ENCODE measurements at places on chromosomes 5 and 9.

- no peak for DNase-seq
These were observed 121.5 kb downstream of the RGS3 start for GRCh38 chr9:113585085-113585442.

DNA sequence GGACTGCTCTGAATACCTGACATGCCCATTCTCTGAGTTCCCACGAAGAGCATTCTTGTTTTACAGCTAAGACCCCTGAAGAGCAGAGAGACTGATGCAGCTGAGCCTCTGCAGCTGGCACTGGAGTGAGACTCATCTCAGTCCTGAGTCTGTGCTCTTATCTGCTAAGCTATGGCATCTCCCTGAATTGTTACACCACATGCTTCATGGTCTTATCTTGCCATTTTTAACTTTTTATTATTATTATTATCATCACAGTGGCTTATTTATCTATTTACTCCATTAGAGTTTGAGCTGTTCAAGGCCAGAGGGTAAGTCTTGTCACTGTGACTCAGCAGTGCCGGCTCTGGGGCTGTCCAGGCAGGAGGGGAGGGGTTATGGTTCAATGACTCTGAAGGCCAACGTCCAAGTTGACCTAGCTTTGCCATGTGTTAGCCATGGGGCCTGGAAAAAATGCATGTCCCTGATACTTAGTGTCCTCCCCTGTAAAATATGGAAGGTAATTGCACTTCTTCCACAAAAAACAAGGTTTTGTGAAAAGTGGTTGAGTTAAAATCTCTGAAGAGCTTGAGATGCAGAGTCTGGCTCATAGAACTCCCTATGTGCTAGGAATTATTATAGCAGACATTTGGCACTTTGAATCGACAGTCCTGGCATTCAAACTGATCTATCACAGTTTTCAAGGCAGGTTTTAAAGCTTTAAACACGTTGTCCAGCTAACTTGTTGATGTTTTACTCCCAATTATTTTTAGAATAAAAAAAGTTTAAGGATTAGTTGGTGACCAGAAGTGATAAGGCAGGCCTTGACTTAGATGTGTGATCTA lies 94.6 kb downstream of the ALDH1A1 start:
- DNase-seq, result no peak

DNA sequence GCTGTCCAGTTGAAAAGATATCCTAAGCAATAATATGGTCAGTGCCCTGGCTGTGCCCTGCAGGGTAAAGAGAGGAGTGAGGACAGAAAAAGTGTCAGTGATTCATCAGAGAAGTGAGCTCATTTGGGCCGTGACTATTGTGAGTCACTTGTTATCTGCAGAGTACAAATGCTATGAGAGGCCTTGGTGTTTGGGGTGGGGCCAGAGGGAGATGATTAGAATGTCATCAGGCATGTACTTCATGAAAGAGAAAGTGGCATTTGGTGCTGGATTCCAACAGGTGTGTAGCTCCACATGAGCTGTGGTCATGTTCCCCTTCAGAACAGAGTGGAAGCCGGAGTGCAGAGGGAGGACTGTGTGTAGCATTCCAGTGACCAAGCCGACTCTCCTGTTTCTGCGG lies 174.1 kb downstream of the KDM4C start:
- no peak for DNase-seq

- DNase-seq, result no peak
These were observed 947.3 kb upstream of the COX7C start for GRCh38 chr5:85670417-85670816.

- no peak for DNase-seq
These were observed at the start of gene SUSD3 for GRCh38 chr9:93058355-93059010. TSS of gene SUSD3 (plus strand) at chr9:93058701. CDS start at chr9:93058743, 42 bp downstream.

DNA sequence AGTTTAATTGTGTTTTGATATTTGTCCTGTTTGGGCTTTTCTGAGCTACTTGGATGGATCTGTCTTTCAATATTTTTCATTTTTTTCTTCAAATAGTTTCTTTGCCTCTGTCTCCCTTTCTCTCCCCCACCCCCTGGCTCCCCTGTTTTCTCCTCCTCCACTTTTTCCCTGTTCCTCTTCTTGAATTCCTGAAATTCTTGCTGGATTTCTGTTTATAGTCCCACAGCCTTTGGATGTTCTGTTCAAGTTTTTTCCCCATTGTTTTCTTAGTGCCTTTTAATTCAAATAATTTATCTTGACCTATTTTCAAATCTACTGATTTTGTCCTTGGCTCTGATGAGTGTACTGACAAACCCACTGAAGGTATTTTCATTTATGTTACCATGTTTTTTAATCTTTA lies 113.0 kb downstream of the VPS13A start:
- no peak for DNase-seq

DNA sequence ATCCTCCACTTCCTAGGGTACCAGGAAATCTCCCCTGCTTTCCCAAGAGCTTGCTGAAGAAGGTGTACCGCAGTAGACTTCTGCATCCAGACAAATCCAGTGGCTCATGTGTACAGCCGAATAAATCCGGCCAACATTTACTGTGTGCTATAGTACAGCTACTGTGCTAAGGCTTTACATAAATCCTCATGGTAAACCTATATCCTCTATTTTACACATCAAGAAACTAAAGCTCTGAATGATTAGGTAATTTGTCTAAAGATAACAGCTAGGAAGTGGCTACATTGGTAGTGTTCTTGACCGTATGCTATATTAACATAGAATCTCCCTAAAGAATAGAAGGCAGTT lies 511 bp upstream of the WDR41 start:
- no peak for DNase-seq

DNA sequence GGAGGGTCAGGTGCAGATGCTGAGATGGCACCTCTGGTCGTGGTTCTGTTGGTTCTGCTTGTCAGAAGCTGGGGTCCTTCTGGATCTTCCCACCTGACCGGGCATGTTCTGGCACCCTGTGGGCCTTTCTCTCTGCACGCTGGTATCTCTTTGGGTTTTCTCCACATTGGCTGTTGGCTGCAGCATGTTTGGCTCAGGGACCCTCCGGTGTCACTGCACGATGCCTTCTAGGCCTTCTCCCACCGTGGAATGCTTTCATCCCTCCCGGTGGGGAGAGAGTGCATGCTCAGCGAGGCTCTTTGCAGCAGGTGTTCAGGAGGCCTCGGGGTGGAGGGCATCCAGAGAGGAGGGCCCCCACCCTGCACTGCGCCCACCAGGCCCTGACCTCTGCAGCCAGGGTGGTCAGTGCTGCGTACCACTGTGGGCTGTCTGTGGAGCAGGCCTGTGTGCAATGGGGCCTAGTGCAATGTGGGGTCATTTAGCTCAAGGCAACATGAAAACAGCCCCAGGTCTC lies 119.4 kb downstream of the WNK2 start:
- DNase-seq, result no peak

GRCh38 chr9:85715587-85715986 lies 26.2 kb downstream of the AGTPBP1 start:
- no peak for DNase-seq

GRCh38 chr9:131302244-131303075 lies 12.9 kb downstream of the PLPP7 start:
- DNase-seq, result no peak

GRCh38 chr9:130325921-130326320 lies 60.4 kb downstream of the HMCN2 start:
- DNase-seq, result no peak

DNA sequence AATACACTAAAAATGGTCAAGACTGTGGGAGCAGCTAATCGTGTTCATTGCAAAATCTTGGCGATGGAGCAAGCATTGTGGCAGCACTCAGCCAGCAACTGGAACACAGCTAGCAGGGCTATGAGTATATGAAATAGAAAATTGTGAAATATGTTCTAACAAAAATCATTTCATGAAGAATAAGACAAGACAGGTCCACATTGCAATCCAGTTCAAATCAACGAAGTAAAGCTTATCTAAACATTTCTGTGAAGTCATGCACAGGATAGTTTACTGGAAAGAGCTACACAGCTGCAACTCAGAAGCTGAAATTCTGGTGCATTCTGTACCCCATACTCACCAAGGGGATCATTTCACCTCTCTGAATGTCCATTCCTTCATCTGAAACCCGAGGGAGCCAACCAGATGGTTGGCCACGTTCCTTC lies 5.3 kb upstream of the NFIL3 start:
- no peak for DNase-seq

DNA sequence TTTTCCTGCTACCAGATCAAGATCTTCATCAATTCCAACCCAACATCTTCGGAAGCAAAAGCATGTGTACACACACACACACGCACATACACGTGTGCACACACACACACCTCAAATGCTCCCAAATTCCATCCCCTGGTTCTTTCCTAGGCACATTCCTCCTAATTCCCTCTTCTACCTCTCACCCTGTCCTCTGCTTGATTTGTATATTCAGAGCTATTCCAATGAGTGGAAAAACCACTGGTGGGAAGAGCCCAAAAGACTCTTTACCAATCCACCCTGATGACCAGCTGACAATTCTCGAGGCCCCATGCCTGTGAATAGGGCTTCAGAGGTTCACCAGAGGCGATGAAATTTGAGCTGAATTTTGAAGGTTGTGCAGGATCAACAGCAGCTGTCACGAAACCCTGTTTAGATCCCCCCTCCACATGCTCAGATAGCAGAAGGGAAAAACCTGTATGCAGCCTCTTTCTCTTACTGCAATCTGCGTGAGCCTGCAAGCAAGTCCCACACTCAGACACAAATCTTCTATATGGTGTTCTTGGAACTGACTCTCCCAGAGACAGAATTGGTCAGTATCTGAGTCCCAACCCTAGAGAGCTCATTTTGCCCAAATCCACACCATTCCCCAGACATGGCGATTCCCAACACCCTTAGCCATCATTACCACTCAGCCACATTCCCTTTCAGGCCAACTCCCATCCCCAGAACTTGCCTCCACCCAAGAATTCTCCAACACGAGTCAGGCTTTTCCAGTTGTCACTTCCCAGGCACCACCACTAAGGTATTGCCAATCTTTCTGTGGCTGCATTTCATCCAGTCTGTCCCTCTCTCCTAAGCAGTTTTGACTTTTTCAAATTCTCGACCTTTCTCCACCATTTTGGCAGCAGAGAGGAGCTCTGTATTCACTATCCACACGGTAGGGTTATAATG lies 4.3 kb upstream of the TRIO start:
- no peak for DNase-seq

GRCh38 chr9:7237473-7238246 lies 479.9 kb downstream of the KDM4C start:
- DNase-seq, result no peak

Data from NCI-H1417 treated with DMSO at 0.1 percent for 48 hours (cell line).